Activated CD4-positive, alpha-beta T cell treated with anti-CD3 and anti-CD28 coated beads, Interleukin-2, amount 50 U/mL, for 16 hours (primary cell): ENCODE measurements at places on chromosomes 5 and 9.

GRCh38 chr5:81154725-81155124 is 78.4 kb upstream of the CKMT2 start:
- DNase-seq, result no peak

DNA sequence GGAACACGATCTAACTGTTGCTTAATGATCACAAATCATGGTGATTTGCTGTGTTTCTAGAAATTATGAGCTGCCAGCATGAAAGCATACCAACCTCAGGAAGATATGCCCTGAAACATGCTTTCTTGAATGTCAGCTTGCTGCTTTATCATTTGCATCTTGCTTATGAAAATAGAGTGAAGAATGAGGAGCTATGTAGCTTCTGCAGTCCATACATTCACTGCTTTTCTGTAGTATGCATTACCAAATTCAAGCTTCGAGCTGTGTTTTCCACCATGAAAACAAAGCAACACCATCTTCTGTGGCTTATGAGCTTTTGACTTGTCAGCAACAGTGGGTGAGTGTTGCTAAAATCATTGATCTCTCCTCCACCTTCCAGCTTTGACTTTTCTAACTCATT is 16.5 kb downstream of the F2RL2 start:
- DNase-seq, result no peak

DNA sequence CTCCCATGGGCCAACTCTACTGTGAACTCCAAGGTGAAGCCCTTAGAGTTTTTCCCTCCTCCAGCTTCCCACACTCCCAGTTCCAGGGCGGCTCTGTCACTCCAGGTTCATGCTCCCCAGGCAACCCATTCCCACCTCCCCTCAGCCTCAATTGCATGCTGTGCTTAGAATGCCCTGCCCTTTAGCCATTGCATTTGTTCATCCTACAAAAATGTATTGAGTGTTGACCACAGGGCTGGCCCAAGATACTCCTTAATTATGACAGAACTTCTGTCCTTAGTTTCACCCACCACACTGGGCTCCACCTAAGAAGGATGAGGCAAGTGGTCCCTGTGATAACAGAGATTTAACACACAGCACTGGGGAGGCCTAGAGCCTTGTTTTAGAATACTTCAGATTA is 236.1 kb downstream of the ADAMTSL1 start:
- no peak for DNase-seq

GRCh38 chr9:114588651-114589526 is 1.3 kb downstream of the ATP6V1G1 start:
- DNase-seq, result no peak

- peak; percentile 20 for DNase-seq
These were observed 43.9 kb downstream of the CRB2 start for GRCh38 chr9:123399803-123400378.

DNA sequence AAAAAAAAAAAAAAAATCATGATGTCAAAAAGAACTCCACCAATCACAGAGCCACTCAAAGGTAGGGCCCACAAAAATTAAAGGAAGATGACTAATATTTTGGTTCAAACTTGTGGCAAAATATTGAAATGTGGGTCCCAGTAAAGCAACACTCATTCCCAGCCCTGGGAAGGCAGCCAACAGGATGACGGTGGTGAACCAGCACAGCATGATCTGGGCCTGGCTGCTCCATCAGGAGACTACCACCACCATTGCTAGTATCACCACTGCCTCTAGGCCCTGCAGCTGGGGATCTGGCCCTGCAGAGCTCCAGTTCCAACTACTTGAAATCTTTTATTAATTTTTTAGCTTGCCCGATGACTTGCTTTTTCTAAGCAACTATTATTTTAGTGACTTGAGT is 206.8 kb upstream of the ITGA1 start:
- no peak for DNase-seq

GRCh38 chr9:86782831-86783230 is 164.5 kb downstream of the GAS1 start:
- DNase-seq, result no peak

DNA sequence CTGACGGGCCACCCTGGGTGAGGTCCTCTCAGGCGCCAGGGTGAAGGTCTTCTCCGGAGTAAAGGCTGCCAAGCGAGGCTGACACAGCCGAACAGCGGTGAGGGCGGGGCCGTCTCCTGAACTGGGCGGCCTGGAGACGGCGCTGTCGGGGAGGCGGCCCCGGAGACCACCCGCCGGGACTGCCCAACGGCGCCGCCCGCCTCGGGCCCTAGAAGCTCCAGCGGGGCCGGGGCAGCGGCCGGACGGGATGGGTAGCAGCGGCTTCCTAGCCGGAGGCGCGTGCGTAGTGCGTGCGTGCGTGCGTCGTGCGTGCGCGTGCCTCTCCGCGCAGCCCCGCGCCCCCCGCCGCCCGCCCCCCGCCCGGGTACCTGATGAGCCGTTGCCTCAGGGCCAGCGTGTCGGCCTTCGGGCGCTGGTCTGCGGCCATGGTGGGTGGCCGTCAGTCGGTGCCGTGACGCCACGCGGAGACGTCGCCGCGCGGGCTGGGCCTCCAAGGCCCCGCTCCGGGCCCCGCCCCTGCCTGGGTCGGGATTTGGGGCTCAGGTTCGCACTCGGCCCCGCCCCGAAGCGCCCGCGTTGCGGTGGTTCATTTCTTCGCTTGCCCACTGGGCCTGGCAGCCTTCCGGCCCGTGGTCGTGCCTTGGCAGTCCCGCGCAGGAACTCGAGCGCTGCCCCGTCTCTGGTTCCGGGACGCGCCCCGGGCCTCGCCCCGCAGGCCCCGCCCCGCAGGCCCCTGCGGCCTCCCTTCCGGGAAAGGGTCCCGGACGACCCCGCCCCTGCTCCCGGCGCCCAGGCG is at the start of gene PHYKPL:
TSS of gene PHYKPL (minus strand) at position 679 of the 796 bp plus-strand sequence. CDS start at position 427, 252 bp downstream.
- DNase-seq, result peak; percentile 80

GRCh38 chr9:135574331-135574730 is 12.8 kb downstream of the PAEP start:
- DNase-seq, result no peak

- no peak for DNase-seq
These were observed 249.7 kb upstream of the TMEM161B start for GRCh38 chr5:88518131-88519016.

DNA sequence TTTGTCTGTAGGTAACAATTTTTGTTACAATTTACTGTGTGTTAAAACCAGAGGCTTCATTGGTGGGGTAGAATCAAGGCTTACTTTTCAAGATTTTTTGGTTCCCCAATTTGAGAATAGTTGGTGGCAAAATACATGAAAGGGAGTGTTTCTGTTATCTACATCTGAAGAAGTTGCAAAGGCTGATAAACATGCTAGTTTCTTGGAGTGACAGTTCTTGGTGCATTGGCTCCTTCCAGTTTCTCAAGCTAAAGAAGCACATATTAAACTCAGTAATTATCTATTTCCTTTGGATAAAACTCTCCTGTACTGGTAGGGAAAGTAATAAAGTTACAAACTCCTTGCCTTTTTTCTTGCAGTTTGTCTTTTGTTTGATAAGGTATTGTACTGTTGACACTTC is 5.9 kb downstream of the MACIR start:
- no peak for DNase-seq

DNA sequence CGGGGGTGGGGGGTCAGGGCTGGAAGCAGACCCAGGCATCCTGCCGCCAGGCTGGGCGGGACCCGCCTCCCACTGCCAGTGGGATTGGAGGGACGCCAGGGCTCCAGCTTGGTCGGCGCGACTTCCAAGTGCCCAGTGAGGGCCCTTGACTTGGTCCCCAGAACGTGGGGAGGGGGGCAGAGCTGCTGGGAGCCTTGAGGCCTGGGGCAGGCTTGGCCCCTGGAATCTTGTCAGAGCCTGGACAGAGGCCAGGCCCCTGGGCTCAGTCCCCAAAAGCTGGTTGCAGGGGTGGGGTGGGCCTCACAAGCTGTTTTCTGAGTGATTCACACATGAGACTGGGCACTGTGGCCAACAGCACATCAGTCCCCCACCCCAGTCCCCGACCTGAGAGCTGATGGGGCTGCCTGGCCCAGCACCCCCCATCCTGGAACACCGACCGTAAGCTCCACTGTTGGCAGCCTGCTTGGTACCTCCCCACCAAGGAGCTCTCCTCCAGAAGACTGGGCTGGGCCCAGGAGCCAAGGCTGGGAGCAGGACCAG is 526 bp downstream of the CLIC3 start:
- no peak for DNase-seq

DNA sequence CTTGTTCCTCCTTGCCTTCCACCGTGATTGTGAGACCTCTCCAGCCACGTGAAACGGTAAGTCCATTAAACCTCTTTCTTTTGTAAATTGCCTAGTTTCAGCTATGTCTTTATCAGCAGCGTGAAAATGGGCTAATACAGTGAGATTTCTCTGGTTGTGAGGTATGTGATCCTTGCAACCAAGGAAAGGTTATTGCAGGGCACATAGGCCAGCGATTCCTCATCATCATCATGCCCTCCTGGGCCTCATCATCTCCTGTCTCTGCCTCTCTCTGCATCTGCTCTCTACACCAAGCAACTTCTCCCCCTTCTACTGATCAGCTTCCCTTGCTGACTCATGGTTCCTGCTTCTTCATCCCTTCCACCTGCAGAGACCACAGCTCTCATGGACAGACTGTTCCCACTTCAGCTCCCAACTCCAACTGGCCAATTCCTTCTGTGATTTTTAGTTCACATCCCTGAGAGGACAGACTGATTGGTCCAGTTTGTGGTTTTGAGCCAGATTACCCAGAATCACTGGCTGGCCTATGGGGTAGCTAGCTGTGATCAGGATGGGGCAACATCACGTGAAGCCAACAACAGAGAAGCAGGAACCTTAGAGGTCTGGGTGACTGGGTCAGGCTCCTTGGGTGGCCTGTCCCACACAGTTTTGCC is 53.1 kb downstream of the LIX1 start:
- no peak for DNase-seq

- DNase-seq, result no peak
These were observed 15.6 kb upstream of the LVRN start for GRCh38 chr5:115946655-115947054.

DNA sequence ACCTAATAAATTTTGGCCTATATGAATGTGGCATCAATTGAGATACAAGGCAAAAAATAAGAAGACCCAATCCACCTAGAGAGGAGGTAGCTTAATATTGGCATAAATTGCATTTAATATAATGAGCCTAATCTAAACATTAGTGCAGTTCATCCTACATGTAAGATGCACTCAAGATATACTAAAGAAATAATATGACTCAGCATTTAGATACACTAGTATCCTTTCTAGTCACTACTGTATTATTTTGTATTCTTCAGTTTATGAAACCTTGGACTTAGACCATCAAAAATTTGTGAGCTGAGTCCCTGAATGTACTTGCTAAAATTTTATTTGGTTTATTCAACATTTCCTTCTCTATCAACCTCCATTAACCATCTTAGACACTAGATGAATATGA is 104.7 kb downstream of the RAB3C start:
- no peak for DNase-seq

DNA sequence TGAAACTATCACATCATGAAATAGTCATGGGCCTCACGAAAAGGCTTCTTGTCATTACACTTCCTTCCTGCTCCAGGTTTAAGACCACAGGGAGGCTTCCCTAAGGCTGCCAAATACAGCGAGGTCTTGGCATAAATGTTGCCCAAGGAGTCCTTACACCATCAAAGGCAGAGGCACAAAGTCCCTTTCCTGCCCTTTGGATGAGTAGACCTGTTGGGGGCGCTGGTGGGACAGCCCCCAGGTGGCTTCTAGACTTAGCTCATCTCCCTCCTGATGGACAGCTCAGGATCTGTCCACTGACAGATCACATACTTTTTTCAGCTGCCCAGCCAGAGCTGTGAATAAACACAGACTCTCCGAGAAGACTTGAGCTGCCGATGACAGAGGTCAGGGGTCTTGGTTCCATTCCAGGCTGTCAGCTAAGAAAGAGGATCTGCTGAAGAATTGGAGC is 15.5 kb upstream of the MEGF9 start:
- no peak for DNase-seq

DNA sequence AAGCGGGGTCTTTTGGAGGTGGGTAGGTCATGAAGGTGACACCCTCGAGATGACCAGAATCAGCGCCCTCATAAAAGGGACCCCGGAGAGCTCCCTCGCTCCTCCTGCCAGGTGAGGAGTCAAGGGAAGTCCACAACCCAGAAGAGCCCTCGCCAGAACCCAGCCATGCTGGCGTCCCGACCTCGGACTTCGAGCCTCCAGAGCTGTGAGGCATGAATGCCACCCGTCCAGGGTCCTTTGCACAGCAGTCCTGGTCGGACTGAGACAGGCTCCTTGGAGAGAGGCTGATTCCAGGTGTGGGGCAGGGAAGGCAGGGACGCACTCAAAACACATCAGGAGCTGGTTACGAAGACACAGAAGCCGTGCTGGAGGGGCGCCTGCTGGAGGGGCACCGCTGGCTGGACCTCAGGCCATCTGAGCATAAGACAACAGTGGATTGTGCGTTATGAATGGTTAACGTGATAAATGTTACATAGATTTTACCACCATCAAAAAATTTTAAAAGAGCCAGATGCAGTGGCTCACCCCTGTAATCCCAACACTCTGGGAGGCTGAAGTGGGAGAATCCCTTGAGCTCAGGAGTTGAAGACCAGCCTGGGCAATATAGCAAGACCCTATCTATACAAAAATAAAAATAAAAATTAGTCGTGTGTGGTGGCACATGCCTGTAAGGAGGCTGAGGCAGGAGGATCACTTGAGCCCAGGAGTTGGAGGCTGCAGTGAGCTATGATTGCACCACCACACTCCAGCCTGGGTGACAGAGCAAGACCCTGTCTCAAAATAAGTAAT is 5.7 kb upstream of the CLIC3 start:
- DNase-seq, result no peak

DNA sequence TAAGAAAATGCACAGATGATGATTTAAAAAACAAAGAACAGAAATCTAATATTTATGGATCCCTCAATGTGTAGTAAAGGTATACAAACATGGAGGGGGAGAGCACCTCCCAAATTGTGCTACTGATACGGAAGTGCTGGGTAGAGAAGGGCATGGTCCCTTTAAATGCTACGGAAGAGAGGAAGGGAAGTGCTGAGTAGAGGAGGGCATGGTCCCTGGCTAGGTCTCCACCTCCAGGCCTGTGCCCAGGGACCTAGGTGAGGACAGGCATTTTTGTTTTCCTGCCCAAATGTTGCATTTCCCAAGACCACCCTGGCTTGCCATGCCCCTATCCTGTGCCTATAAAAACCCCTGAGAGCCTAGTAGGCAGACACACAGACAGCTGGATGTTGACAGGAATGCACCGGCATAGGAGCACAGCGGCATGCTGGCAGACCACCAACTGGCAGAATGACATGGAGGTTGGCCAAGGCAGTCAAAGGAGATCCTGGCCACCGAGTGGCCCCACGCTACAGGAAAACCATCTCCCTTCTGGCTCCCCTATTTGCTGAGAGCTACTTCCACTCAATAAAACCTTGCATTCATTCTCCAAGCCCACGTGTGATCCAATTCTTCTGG is 62.1 kb upstream of the SPDL1 start:
- no peak for DNase-seq

- DNase-seq, result no peak
These were observed 287.7 kb downstream of the FBXL7 start for GRCh38 chr5:15787681-15788080.

GRCh38 chr9:127897193-127897692 is 2.2 kb downstream of the ST6GALNAC6 start:
- DNase-seq, result no peak

GRCh38 chr9:131020388-131020787 is 11.4 kb downstream of the LAMC3 start:
- no peak for DNase-seq

- DNase-seq, result no peak
These were observed 20.3 kb downstream of the GRIN3A start for GRCh38 chr9:101718192-101718591.
